ENCODE measurements at places on chromosomes 4 and X.

- no peak for DNase-seq
Observed at GRCh38 chr4:156422576-156422975, 468.9 kb upstream of the CTSO start.

- peak; percentile 78 for DNase-seq
Observed at GRCh38 chr4:8200302-8200975, 1.3 kb downstream of the SH3TC1 start.

DNA sequence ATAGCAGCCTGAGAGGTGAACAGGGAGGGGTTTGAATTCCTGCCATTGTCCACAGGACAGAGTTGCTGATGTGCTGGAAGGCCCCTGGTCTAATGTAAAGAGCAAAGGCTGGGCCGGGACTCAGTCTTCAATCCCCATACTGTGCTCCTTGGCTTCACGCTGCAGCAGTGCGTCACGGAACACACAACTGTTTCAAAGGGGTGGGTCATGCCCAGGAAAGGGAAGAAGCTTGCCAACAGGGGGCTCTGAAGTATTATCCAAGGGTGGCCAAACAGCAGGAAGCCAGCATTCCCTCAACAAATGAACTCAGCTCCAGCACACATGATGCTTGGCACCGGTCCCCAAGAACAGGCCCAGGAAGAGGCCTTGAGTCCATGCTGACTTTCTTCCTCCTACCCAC is 122.5 kb downstream of the NFKB1 start:
- peak; percentile 67 for DNase-seq

DNA sequence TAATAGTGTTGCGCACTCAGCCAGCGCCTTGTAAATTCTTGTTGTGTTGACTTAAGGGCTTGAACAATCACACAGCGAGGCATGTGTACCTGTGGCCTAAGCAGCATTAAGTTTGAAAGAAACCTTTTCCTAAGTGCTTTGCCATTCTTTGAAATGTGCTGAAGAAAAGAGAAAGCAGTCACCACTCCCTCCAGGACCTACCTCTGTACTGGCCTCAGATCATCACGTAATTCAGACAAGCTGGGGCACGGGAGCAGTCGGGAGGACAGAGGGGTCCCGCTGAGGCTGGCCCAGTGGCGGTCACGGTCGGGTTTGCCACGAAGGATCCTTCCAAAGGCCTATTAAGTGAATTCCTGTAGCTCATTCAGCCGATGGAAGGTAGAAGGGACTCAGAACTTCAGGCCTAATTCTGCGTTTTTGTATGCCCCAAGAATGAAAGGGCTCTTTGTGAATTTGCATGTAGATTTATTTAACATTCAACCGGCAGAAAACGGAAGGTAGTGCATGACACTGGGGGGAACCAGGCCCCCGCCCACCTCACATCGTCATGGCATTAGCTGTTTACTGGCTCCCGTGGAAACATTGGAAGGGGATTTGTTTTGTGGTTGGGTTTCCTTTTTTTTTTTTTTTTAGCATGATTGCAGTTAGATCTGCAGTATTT is 106.3 kb downstream of the TRAPPC11 start:
- DNase-seq: peak; percentile 57

GRCh38 chrX:23660766-23661132 is 6.5 kb upstream of the PRDX4 start:
- no peak for DNase-seq

DNA sequence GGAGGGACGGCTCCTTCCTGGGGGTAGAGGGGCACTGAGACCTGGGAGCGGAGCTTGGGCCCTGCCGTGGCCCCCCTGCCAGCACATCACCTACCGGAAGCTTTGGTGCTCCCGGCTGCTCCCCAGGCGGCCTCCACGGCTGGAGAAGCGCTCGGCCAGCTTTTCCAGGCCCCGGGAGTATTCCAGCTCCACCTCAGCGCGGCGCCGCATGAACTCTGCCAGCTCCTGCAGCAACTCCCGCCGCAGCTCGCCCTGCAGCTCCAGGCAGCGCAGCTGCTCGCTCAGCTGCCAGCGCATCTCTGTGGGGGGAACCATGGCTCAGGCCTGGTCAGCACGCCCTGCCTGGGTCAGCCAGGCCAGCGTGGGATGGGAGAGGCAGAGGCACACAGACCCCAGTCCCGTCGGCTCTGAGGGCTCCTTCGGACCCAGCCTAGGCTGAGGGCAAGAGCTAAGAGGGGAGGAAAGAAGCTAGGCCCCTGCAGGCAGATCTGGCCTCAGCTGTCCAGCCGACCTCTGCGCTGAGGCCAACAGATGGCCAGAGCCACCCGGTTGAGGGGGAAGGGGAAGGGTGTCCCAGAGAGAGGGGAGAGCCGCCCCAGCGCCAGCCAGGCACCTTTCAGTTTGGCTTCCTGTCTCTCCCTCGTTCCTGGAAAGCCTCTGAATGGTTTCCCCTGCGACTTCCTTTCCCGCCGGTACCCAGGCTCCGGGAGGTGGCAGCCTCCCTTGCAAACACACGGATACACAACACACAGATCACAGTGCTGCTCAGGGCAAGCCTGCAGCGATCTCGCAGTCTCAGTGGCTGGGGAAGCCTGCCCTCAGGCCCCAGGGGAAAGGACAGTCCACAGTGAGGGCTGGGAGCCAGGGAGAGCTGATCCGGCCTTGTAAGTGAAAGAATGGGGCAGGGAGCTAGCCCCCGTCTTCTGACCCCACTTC is 4.3 kb downstream of the ARHGAP4 start:
- no peak for DNase-seq

- DNase-seq: no peak
Observed at GRCh38 chr4:114036426-114036825, 57.0 kb upstream of the ARSJ start.

- DNase-seq: no peak
Observed at GRCh38 chr4:52910115-52910514, 48.0 kb downstream of the RASL11B start.

GRCh38 chr4:7890635-7891393 is 48.8 kb downstream of the AFAP1 start:
- DNase-seq: peak; percentile 76

DNA sequence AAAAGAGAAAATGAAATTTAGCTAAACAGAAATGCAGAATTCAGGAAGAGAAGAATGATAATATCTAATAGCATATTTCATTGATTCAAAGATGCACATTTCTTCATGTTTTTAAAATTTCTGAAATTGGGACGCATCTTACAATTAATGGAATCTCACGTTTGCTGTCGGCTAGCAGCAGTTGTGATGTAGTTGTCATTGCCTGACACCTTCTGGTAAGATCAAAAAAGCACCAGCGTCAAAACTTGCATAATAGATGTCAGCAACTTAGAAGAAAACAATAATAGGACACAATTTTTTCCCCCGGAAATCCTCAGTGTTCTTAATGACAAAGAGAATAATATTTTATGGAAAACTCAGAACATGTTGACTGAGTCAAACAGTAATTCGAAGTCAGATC is 29.8 kb upstream of the SLC7A3 start:
- peak; percentile 18 for DNase-seq

DNA sequence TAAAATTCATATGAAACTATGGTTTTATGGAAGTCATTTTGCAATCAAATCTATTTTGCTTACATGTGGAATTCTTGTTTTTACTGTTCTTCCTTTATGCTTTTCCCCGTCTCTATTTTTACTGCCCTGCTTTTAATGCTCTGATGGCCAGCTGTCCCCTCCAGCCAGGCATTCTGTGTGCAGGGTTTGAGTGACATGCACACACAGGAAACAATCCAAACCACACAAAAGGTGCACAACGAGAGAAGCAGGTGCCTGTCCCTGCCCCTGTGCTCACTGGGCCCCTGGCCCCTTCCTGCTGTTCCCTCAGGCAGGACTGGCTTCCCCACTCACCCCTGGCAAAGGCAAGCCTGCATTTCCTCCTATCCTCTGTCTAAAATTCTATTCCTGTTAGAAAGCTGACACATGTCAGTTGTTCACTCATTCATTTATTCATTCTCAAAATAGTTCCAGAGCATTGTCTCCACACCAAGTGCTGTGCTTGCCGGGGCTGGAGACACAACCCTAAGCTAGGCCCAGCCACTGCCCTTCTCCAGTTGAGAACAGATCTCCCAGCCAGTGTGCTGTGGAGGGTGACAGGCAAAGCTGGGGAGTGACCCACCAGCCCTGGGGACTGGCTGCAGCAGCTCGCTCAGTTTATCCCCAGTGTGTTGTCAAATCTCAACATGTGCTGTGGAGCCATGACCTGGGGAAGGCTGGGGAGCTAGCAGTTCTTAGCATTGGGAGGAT is 346.3 kb downstream of the FBXW7 start:
- no peak for DNase-seq

- DNase-seq: no peak
Observed at GRCh38 chr4:73432169-73433000, 3.6 kb upstream of the AFP start.

DNA sequence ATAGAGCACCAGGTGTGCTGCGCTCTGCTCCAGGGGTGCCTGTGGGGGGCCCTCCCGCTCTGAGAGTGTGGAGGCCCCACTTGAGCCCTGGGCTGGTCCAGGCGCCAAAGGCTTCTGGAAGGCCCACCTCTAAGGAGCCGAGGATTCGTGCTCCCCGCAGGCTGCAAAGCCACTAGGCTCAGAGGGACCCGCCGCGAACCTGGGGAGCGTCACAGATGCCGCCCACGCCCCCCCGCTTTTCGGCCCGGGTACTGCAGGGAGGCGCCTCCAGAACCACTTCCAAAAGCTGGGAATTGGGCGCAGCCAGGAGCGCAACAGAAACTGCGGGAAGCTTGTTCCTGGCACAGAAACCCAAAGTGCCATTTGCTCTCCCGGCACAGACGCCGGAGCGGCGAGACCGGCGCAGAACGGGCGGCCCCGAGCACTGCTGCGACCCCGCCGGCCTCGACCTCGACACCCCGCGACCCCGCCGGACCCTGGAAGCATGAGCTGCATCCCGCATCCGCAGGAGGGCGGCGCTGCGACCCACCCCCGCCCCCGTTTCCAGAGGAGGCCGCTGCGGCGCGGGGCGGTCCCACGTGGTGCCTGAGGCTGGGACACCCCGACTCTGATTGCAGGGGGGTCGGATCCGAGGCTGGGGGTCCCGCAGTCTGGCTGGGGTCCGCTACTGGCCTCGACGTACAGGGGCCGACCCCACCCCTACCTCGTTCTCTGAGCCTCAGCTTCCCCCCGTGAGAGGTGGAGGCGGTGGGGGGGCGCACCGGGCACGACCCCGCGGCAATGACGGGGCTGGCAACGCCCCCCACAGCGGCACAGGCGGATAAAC is 30.8 kb downstream of the CPLX1 start:
- no peak for DNase-seq

DNA sequence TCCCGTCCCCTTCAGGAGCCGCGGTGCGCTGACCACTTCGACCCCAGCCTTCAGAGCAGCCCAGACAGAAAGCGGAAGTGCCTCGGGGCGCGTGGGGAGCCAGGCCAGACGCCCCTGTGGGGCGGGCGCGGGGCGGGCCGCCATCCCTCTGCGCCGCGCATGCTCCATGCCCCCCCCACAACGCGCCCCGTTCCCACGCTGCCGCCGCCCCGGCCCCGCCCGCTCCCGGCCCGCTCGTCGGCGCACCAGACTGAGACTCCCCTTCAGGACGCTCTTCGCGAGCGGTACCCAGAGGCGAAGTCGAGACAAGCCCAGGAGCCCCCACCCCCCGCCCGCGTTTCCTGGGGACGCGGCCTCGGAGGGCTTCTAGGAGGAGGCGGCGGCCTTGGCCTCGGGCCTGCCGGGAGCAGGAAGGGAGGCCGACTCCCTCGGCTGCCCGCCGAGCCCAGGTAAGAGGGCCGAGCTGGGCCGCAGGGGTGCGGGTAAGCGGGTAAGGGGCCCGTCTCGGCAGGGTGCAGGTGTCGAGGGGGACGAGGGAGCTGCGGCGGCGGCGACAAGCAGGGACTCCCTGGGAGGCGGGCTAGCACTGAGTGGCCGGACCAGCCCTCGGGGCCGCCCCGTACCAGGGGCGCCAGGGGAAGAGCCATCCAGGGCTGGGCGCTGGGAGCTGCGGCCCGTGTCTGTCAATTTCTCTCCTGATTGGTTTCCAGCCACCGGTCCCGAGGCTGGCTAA is at the start of gene ZFP92:
Gene ZFP92 (plus strand): TSS at position 218 of the 733 bp plus-strand sequence. CDS start 6,851 bp downstream, outside the sequence.
- DNase-seq: peak; percentile 15

- peak; percentile 44 for DNase-seq
Observed at GRCh38 chr4:103002551-103002950, 17.0 kb downstream of the SLC9B1 start.

GRCh38 chrX:65266482-65266881 is 268.1 kb downstream of the LAS1L start:
- DNase-seq: no peak

- DNase-seq: peak; percentile 85
Observed at GRCh38 chrX:10173331-10173900, 16.6 kb downstream of the CLCN4 start.

- peak; percentile 33 for DNase-seq
Observed at GRCh38 chr4:127685292-127685691, 44.9 kb upstream of the SLC25A31 start.

- no peak for DNase-seq
Observed at GRCh38 chrX:8981723-8982122, 52.2 kb downstream of the FAM9B start.

DNA sequence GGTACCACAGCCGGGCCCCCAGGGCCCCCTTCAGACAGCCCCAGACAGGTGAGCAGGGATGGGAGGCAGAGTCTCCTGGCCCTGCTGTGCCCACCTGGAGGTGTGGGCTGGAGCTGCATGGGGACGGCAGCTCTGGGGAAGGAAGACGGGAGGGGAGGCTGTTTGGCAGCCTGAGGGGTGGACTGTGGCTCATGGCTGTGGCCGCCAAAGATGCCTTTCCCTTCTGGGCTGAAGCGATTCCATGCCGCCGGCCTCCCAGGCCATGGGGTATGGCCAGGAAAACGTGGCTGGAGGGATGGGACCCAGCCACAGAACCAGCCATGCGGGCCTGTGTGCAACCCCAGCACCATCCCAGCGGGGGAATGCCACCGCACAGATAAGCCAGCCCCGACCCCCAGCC is 65.7 kb downstream of the FAM53A start:
- no peak for DNase-seq

- peak; percentile 88 for DNase-seq
Observed at GRCh38 chr4:85776579-85776978, 301.6 kb downstream of the ARHGAP24 start.

DNA sequence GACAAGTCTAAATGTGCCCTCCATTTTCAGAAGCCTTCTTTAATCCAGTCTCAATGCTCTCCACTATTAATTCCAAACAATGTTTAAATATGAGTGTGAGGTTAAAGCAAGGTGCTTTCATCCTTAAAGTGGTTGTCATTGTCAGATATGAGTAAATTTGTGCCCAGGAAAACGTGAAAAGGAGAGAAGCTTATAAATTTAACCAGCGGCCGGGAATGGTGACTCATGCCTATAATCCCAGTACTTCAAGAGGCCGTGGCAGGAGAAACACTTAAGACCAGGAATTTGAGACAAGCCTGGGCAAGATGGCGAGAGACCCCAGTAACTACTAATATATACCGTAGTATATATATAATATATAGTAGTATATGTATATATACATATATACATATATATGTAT is 270.0 kb downstream of the ARHGAP24 start:
- no peak for DNase-seq

DNA sequence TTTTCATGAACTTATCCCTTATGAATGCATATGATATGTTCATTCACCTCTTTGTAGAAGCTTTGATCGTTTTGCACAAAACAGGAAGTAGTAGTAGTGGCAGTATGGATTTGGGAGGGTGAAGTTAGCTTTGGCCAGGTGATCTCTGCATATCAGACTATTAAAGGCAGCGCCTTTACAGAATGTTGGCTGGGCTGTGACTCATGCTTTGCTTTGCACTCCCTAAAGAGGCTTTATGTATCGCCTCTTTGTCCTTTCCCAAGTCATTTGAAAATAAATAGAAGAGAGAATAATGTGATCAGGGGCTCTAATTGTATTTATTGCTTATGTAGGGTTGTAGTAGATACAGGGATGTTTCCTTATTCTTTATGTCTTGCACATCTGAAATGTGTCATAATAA is 50.4 kb downstream of the SHROOM3 start:
- no peak for DNase-seq

GRCh38 chr4:152894673-152895072 is 41.5 kb upstream of the FHDC1 start:
- DNase-seq: peak; percentile 3

GRCh38 chrX:53918702-53919101 is 125.6 kb downstream of the PHF8 start:
- no peak for DNase-seq

All from dermis blood vessel endothelial cell (primary cell).